ENCODE measurements at places on chromosomes 16 and 17.

DNA sequence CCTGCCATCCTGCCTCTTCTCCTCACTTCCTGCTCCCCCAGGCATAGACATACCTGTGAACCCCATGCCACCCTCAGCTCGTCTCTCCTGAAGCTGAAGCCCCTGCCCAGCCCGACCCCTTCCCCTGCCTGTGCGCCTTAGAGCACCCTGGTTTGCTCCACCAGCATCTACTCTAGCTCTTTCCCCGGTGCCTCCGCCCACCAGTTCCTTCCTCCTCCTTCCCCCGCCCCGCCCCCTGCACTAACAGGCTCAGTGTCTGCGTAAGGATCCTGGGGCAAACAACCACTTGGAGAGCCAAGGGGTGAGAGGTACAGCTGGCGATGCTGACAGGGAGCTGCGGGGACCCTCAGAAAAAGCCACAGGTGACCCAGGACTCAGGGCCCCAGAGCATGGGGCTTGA is 1.9 kb downstream of the GPR142 start:
- DNase-seq = peak; percentile 54

GRCh38 chr17:50834429-50835300 is 721 bp upstream of the WFIKKN2 start:
- no peak for DNase-seq

DNA sequence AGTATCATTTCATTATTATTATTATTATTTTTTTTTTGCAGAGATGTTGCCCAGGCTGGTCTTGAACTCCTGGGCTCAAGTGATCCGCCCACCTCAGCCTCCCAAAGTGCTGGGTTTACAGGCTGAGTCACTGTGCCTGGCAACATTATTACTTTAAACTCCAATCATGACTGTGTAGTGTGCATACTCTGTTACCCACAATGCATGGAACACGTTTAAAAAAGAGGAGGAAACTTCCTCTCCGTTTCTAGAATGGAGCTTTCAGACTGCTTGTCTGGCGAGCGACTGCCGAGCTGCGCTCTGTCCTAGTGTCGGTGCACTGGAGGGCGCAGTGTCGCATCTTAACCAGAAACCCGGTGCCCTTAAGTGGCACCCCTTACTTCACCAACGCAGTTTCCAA is 22.1 kb upstream of the FASN start:
- DNase-seq = no peak

DNA sequence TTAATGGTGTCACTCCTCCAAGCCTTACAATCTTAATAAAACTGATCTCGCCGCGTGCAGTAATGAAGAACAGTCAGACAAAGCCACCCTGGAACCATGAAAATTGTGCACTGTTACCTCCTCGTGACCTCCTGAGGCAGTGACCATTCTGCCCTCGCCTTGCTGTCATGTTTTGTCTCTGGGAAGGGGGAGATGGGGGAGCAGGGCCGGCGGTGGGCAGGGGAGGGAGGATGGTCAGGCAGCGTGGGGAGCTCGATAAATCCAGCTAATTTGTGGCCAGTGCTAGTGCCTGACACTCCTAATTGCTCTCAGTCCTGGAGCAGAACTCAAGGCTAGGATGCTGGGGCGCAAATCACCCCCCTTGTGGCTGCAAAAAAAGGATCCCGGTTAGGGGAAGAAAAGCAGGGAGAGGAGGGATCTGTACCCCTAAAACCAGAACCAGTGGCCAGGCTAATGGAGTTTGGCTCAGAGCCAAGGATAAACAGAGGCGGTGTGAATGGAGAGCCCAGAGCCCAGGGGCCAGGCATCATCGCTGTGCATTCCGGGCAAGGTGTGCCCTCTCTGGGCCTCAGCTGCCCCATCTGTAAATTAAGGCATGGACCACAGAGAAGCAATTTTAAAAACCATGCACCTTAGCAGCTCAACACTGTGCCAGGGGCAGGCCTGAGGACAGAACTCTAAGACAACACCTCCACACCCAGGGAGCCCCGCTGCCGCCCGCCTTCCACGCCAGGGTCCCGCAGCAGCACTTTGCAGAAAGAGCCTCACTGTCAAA is 113.3 kb downstream of the ZNF423 start:
- no peak for DNase-seq

DNA sequence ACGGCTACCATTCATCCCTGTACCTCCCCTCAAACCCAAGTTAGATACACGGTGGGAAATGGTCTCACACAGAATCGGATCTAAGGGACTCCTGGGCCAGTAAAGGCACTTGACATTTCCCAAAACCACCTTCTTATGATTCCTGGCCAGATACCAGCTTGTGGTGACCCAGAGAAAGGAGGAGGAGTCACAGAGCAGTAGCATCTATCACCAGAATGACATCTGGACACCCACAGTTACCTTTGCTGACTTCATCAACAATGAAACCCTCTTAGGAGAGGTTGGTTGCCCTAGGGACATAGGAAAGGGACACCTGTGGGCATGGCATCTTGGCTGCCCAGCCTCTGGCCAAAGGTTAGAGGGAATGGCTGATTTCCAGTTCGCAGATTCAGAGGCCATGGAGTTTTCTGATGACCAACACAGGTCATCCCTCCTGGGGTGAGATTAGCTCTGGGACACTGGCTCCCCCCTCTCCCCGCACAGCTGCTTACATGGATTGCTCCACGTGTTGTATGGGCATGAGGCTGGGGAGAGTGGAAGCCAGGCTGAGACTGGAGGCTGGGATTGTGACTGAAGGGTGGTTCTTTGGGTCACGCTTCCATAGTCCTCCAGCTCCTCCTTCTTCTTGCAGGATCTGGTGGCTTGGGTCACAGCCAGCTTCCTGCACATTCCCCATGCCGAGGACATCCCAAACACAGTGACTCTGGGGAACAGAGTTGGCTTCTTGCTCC is 1.4 kb upstream of the AOC3 start:
- DNase-seq = peak; percentile 85

- peak; percentile 89 for DNase-seq
Observed at GRCh38 chr16:68486502-68487202, 38.3 kb upstream of the SMPD3 start.

DNA sequence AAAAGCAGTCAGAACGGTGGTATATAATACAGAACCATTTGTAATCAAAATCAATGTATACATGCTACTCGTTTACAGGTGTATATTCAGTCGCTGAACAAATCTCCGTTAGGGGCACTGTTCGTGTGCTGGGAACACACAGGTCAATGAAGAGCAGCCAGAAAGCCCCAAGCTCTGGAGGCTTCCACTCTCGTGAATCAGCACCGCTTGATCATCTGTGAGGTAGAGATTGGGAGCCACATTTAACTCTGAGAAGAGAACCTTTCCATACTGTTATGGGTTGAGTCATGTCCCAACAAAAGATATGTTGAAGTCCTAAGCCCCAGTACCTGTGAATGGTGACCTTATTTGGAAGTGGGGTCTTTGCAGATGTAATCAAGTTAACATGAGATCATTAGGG is 5.4 kb upstream of the CYTH1 start:
- DNase-seq = no peak

- no peak for DNase-seq
Observed at GRCh38 chr16:11045846-11046245, 101.5 kb downstream of the CLEC16A start.

- DNase-seq = no peak
Observed at GRCh38 chr17:41864498-41864835, 756 bp downstream of the KLHL11 start.

DNA sequence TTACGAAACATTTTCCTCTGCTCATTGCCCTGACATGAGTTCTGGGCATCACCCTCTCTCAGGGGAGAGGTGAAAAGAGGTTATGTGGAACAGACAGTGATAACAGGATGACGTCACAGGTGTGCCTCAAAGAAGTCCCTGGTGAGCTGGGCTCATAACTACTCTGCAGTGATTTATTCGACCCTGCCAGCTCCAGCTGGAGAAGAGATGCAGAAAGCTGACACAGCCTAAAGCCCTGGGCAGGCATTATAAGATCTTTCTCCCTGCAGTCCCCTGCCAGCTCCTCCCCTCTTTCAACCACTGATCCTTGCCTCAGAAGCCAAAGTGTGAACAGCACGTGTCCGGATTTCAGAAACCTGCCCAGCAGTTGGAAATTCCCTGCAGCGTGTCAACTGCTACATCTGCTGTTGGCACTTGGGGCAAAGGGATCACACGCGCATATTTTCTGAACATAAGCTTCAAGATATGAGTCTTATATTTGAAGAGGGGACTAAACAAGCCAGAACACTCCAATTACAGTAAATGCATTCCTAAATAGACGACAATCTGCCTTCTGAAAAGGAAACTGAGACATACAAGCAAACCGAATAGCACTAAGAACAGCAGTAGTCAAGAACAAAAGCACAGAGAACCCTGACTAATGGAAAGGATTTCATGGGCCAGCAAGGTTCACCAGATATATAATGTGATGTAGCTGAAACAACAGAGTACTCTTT is 80.5 kb downstream of the SMG6 start:
- DNase-seq = peak; percentile 72

DNA sequence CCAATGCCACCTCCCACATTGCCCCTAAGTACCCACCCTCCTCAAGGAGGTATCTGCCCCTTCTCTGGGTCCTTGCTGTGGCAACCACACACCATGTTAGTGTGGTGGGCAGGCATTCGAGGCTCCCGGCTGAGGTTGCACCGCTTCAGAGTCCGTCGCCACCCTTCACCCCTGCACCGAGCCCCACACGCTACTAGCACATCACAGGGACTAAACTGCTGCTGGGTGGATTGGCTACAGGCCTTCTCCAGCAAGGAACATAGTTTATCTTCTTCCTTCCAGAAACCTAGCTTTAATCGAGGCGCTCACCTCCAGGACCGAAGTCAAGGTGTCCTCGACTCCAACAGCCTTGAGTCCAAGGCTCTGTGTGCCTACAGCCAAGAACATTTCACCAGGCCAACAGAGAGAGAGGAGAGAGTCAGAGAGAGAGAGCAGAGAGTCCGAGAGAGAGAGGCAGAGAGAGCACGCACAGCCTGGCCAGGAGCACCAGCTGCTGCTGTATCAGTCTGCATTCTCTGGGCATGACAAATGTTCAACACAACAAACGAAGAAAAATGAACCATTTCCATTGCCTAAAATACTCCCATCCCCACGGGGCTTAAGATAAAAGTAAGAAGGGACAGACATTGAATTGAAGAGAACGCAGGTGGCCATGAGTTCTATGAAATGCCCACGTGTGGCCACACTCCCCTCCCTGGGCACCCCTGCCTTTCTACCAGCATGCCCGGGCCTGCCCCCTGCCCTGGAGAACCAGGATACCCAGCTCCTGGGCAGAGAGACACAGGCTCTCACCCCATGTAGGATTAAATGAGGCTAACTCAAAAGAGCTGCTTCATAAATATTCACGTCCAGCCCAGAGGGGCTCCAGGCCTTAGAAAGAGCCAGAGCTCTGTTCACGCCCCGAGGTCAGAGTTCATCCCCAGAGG is 94.9 kb downstream of the RBFOX3 start:
- DNase-seq = no peak

DNA sequence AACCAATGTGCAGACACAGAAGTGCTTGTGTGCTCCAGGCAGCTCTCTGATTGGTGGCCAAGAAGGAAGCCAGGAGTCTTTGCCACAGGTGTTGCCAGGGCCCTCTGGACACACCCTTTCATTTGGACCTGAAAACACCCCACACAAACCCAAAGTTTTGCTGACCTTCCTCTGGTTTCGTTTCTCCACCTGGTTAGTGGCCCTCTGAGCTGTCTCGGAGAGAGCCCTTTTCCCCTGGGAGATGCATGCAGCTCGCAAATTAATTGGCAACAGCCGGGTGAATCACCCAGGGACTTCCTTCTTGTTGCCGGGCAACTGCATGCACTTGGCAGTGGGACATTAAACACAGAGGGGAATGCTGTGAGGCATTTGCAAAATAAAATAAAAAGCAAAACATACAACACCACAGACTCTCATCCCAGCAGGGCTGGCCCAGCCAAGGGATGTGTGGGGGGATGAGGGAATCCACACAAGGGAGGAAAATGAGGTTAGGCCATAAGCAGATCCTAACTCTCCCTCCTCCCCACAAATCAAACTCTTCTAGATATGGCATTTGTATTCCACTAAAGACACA is 286.6 kb downstream of the SOX9 start:
- DNase-seq = peak; percentile 85

- DNase-seq = no peak
Observed at GRCh38 chr17:5675625-5676421, 91.5 kb upstream of the NLRP1 start.

- DNase-seq = no peak
Observed at GRCh38 chr16:84729716-84730320, 30.0 kb downstream of the USP10 start.
